ENCODE measurements at places on chromosomes 12 and 14.
A peak's percentile ranks its signal among the peaks of the same experiment; 100 is the strongest.

GRCh38 chr12:53096759-53097158 is 708 bp upstream of the IGFBP6 start:
- no peak for DNase-seq

DNA sequence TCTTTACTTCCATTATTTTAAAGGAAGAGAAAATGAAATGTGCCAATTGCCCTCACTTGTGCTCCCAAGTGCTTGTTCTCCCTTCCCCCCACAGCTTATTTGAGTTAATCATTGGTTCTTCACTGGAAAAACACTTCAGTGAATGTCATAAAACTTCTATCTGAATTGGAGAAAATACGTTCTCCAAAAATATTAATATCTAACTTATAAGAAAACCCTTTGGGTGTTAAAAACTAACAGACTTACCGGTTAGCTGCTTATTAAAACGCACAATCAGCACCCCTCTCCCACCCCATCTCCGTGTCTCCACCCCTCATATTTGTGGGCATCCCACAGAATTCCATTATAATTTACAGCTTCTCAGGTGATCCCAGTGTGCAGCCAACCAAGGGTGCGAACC is 31.7 kb downstream of the PLEKHA5 start:
- no peak for DNase-seq

GRCh38 chr12:64407342-64408223 is 3.4 kb downstream of the XPOT start:
- no peak for DNase-seq

- DNase-seq, result no peak
These were observed 736.8 kb upstream of the USP15 start for GRCh38 chr12:61523276-61523992.

- no peak for DNase-seq
These were observed 142.5 kb downstream of the TMX1 start for GRCh38 chr14:51382506-51382905.

- no peak for DNase-seq
These were observed 31.3 kb downstream of the GABARAPL1 start for GRCh38 chr12:10243818-10244520.

- no peak for DNase-seq
These were observed 1.8 kb downstream of the OTOGL start for GRCh38 chr12:80101126-80101525.

- DNase-seq, result no peak
These were observed 90.2 kb downstream of the FUT8 start for GRCh38 chr14:65502676-65503124.

DNA sequence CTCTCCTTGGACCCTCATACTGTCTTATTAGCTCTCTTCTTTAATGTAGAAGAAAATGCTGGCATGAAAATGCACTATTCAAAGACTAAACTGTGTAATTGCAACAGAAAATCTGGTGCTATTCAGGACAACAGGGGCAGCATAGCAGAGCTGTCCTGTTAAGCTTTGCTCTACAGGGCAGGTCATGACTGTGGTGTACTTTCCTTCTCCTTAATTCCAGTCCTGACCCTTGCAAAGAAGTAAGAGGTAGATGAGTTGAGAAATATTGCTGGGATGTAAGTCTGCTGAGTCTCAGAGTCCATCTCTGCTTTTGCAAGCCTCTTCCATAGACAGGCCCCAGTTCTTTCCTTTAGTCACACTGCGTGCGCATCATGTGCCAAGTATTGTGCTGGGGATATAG is 52.6 kb upstream of the STK38L start:
- no peak for DNase-seq

DNA sequence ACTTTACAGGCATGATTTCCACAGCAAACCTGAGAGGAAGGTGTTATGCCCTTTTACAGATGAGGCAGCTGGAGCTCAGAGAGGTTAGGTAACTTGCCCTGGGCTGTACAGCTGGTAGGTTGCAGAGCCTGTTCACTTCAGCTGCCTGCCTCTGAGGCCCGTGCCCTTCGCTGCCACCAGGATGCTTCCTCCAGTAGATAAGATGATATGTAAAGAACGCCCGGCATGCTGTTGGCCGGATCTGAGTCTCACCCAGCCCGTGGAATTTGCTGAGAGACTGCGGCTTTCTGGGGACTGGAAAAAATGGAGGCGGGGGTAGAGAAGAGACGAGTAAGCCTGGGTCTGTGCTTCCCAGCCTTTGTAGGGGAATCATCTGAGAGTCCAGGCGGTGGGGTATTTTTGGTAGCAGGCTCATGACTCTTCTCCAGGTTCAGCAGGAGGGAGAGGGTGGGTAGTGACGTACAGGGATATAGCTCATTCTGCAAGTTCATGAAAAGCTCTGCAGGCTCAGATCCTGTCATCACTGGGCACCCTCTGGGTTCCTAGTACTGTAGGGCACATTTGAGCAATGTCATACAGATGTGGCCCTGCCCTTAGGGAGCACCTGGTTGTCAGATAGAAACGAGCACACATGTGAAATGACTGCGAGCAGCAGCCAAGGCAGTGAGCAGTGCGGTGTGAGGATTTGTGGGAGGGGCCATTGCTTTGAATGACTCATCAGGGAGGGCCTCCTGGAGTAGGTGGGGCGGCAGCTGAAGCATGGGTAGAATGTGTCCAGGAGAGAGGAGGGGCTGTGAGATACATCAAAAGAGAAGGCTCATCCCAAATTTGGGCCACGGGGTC is 159.4 kb downstream of the TSPAN9 start:
- no peak for DNase-seq

- DNase-seq, result no peak
These were observed 4.4 kb downstream of the ORMDL2 start for GRCh38 chr12:55822228-55822627.

DNA sequence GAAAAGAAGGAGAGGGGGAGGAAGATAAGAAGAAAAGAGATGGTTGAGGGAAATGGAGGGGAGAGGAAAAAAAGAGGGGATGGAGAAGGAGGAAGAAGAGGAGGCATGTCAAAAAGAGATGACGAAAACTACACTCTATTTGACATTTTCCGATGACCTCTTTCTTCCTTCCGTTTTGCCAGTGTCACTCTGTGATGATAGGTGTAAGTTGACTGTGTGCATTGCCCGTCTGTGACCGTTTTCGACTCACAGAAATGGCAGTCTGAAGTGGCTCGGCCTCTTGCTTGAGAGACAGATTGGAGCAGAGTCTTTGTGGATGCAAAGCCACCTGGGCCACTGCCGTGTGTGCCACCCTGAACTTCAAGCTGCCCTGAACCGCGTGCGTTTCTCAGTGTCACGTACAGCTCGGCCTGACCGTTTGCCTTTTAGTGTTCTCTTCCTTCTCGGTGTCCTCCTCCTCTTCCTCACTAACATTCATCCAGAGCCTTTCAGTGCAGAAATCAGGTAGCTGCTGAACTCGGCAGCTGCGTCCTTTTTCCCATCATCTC is 32.7 kb downstream of the ELK3 start:
- DNase-seq, result no peak

DNA sequence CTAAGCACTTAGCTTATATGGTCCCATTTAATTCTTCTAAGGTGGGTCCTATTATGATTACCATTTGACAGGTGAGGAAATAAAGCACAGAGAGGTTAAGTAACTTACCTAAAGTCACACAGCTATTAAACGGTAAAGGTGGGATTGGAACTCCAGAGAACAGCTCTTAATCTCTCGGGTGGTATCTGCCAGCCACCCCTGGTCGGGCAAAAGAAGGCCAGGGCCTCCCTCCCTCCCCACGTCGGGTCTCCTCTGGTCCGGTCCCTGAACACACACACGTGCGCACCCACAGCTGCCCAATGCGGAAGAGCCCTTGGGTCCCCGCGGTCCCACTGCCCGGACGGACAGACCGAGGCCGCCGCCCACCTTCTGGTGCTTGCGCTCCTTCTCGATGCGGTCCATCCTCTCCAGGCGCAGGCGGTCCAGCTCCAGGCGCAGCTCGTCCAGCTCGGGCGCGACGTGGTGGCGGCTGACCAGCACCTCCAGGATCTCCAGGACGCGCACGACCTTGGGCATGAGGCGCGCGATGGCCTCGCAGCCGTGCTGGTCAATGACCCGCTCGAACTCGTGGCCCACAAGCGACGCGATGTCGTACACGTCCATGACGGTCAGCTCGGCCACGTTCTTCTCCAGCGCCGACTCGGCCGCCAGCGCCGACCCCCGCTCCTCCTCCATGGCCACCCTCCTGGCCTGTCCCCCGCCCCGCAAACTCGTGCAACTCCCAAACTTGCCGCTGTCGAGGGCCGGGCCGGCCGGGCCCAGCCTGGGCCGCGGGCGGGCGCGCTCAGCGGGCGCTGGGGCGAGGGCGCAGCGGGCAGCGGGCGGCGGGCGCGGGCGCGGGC is 490 bp downstream of the RILPL1 start:
- peak; percentile 18 for DNase-seq

DNA sequence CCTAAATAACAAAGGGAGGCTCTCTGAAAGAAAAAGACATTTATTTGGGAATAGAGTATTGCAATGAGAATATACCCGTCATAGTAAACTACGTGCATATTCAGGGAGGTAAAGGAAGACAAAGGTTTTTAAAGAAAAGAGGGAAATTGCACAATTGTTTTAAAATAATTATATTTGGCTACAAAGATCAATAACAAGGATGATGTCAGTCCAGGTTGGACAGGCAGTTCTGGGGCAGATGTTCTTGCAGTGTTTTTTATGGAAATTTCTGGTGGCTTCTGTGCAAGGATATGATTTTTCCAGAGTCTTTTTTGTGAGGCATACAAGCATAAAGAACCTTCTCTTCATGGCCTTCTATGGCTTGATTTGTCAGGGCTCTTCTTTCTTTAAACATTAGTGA is 29.6 kb downstream of the HSD17B6 start:
- DNase-seq, result no peak

DNA sequence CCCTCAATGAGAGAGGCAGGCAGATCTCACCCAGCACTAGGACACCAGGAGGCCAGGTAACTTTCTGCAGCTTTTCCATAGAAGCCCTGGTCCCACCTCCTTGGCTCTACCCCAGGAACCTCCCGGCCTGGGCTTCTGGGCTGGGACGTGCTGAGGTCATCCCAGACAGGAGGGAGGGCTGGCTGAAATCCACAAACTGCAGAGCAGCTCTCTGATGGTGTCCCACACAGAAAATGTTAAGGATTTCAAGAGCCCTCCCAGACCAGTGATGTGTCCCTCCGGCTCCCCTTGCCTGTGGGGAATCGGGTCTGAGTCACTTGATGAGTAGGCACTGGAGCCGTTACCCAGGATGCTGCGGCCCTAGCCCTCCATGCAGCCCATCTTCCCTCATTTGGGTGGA is 124.1 kb downstream of the ESRRB start:
- no peak for DNase-seq

GRCh38 chr12:54132976-54133771 is 55.6 kb downstream of the SMUG1 start:
- DNase-seq, result no peak

GRCh38 chr14:55610713-55611370 is 30.8 kb downstream of the KTN1 start:
- no peak for DNase-seq

GRCh38 chr12:106226884-106227640 is 20.8 kb downstream of the CKAP4 start:
- DNase-seq, result no peak

DNA sequence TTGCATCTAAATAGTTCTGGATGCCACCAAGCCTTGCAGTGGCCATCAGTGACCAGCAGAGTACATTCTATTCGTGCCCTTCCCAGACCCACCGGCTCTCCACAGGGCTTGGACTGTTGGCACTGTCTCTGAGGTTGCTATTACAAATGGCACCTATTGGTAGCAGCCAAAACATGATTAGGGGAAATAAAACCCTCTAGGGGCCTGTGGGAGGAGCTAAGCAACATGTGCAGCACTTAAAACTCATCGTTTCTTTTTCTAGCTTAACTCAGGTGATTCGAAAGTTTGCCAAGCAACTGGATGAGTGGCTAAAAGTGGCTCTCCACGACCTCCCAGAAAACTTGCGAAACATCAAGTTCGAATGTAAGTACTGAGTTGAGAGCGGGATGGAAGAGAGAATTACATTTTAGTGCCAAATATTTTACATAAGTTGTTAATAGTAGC is 65.4 kb upstream of the RIC8B start:
- no peak for DNase-seq

DNA sequence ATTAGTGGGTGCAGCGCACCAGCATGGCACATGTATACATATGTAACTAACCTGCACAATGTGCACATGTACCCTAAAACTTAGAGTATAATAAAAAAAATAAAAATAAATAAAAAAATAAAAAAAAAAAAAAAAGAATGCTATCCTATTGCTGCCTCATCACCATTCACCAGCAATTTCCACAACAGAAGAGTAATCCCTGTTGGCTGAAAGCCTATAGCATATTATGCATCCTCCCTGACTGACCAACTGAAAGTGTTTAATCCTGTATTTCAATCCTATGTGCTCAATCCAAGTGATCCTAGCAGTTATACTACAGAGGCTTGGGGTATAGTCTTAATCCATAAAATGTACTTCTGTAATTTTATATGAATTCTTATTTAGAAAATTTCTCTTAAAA is 18.5 kb downstream of the DICER1 start:
- no peak for DNase-seq

GRCh38 chr12:94318181-94318580 is 141.5 kb downstream of the CEP83 start:
- DNase-seq, result no peak

- no peak for DNase-seq
These were observed 30.6 kb upstream of the BTBD6 start for GRCh38 chr14:105217774-105218173.

DNA sequence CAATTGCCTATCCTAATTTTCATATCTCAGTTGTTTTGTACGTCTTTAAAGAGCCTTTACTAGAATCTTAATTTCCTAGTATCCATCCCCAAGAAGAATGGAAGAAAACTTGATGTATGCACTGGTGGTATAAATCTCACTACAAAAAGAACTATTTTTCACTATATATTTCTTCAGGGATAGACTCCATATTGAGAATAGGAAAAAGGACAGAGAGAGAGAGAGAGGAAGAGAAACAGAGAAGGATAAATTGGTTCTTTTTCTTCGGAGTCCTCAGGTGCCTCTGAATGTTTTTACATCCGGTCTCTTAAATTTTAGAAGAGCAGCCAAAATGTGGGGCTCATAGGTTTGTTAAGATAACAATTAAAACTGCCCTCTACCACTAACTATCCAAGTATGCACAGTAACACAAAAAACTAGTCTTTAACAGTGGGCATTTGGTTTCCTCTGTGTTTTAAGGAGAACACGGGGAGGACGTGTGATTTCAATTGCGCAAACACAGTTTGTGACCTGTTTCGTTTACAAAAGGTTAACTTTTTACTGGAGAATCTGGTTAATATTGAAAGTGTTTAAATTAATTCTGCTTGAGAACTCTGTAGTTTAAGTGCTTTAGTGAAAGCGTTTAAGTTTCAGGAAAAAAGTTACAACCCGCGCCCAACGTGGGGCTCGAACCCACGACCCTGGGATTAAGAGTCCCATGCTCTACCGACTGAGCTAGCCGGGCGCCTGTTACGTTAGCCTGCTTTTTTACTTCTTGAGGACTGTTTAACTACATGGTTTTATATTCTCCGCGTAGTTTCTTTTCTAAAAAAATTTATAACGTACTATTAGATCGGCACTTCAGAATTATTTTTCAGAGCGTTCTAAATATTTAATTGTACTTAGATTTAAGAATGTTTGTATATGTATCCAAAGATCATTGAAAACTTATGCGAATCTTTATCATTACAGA is 5.1 kb upstream of the PSMA3 start:
- DNase-seq, result no peak

GRCh38 chr12:6469092-6469491 is 1.4 kb downstream of the VAMP1 start:
- no peak for DNase-seq
